ENCODE measurements at places on chromosomes 4 and X.

DNA sequence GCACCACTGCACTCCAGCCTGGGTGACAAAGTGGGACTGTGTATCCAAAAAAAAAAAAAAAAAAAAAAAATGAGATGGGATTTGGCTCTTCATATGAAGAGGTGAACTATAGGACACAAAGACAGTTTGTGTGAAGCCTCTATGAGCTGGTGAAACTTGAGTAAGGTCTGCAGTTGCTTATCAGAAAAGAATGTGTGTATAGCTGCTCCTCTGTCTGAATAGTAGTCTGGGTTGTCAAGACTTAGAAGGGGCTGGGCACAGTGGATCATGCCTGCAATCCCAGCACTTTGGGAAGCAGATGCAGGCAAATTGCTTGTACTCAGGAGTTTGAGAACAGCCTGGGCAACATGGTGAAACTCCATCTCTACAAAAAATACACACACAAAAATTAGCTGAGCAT is 82.8 kb downstream of the ARSF start:
- no peak for DNase-seq

GRCh38 chrX:47182106-47182700 is 11.4 kb upstream of the UBA1 start:
- no peak for DNase-seq

DNA sequence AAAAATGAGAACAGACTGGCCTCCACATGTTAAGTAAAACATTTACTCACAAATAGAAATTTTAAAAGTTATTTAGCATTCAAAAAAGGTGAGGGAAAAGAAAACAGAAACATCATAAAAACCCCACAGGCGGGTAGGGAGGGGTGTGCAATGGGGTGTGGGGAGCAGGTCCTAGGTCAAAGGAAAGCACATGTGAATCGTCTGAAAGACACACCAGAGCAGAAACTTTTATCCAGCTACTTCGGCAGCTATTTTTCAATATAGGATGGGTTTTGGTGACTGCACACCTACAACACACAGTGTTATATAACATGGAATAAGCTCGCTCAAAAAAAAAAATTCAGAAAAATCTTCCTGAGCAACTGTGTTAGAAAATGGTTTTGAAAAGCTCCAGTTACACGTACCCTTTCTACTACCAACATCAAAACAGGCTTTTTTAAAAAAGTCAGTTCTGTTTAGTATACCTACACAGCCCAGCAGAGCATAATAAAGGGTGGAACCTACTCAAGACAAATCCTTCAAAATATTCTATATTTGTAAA is 1.6 kb downstream of the OTUD4 start:
- DNase-seq = no peak

DNA sequence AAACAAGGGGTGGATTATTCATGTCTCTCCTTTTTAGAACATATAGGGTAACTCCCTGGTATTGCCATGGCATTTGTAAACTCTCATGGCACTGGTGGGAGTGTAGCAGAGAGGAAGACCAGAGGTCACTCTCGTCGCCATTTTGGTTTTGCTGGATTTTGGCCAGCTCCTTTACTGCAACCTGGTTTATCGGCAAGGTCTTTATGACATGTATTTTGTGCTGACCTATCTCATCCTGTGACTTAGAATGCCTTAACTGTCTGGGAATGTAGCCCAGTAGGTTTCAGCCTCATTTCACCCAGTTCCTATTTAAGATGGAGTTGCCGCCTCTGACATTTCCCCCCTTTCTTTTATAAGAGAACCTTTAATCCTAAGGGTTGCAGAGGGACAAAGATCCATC is 45.8 kb downstream of the MGST2 start:
- DNase-seq = no peak

GRCh38 chrX:254630-255215 is 26.5 kb upstream of the PLCXD1 start:
- no peak for DNase-seq

DNA sequence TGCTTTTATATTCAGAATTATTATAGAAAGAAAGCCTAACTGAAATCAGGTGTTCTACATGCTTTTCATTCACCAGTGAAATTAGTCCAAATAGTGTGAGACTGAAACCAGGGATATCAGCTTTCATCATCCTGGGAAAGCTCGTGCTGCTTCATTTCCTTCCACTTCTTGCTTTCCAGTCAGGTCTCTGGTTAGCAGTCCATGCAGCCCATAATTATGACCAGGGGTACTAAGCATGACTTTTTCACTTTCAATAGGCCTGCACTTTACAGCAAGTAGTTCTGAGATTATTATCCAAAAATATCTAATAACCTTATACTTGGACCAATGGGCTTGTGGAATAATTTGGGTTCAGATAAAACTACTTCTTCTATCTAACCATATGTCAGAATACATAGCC is 673.2 kb upstream of the MAGEB2 start:
- no peak for DNase-seq

- no peak for DNase-seq
These were observed 54.5 kb downstream of the FHDC1 start for GRCh38 chr4:152990471-152991131.

DNA sequence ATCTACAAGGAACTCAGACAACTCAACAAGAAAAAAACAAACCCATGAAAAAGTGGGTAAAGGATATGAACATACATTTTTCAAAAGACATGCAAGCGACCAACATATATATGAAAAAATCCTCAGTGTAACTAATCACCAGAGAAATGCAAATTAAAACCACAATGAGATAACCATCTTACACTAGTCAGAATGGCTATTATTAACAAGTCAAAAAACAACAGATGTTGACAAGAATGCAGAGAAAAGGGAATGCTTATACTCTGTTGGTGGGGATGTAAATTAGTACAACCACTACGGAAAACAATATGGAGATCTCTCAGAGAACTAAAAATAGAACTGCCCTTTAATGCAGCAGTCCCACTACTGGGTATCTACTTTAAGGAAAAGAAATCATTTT is 12.1 kb downstream of the NIPAL1 start:
- no peak for DNase-seq

DNA sequence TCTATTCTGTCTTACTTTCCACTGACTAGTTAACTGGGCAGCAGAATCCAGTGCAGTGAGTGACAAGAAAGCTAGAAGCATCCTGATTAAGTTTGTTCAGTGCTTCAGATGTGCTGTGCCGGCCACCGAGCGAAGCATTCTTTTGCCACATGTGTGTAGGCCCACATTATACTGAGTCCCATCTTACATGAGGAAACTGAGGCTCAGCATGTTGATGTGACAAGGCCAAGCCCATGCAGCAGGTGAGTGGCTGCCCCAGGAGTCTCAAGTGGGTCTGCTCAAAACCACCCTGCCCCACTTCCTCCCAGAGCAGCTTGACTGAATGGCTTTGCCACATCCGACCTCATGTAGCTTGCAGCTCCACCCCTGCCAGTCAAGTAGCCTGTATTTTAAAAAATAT is 50.5 kb downstream of the RHOH start:
- DNase-seq = no peak

DNA sequence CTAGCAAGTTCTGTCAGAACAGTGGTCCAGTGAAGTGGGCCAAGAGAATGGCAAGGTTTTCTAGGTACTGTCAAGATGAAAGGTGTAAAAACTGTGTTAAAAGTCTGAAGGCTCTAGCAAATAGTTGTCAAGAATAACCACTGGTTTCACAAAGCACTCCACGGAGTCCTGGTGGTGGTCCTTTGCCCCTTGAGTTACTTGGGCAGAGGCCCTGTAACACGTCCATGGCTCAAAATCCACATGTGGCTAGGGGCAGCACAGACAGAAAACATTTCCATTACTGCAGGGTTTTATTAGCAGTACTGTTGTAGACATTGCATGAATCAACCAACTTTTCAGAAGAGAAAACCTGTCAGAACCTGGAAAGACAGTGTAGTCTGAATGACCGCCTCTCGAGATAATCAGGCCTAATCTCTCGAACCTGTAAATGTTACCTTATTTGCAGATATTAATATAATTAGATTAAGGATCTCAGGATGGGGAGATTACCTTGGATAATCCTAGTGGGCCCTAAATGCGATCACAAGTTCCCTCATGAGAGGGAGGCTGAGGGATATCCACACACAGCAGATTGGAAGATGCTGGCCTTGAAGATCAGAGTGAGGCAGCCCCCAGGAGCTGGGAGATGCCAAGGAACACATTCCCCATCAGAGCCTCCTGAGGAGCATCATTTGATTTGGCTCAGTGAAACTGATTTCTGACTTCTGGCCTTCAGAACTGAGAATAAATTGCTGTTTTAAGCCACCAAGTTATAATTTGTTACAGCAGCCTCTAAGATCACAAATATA is 34.7 kb downstream of the ERVMER34-1 start:
- no peak for DNase-seq

GRCh38 chr4:77777135-77777807 is 41.9 kb downstream of the CNOT6L start:
- no peak for DNase-seq

GRCh38 chrX:130211415-130212186 is 39.8 kb downstream of the RAB33A start:
- DNase-seq = no peak

- no peak for DNase-seq
These were observed 17.7 kb upstream of the RP2 start for GRCh38 chrX:46819136-46819535.

Data from BE2C (cell line).